ENCODE measurements at places on chromosomes 1 and 21. TPM values are rescaled to one million over a fixed set of nuclear protein-coding genes. Genes with fewer than 3 reads are reported as not detected.

- no peak for DNase-seq
Measured at GRCh38 chr1:28813931-28814465, 2.0 kb downstream of the OPRD1 start.

DNA sequence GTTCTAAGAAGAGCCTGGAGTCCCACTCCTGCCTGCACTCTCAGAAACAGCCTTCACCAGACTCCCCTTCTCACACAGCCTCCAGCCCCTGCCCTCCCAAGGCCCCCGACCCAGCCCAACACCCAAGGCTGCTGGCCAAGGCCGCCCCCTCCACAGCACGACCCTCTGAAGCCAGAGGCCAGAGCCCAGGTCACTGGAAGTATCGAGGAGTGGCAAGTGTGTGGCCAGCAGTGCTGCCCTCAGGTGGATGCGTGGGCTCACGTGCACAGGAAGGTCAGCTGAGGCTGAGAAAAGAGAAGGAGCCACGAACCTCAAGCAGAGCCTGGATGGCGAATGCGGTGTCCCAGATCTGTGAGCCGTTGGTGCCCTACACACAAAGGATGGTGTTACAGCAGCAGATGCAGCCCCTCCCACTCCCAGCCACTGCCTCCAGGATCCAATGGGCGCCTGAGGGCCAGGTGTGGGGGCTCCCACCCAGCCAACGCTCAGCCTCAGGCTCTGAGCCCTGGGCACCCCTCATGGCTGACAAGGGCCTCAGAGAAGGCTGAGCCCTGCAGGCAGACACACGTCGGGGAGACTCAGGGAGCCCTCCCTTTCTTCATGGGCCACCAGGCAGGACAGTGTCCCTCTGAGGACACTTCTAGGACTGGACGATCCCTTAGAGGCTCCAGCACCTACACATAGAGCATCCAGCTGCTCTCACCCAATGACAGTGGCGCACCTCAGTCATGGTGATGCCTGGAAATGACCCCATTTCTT is 18.0 kb downstream of the LSS start:
- no peak for DNase-seq

DNA sequence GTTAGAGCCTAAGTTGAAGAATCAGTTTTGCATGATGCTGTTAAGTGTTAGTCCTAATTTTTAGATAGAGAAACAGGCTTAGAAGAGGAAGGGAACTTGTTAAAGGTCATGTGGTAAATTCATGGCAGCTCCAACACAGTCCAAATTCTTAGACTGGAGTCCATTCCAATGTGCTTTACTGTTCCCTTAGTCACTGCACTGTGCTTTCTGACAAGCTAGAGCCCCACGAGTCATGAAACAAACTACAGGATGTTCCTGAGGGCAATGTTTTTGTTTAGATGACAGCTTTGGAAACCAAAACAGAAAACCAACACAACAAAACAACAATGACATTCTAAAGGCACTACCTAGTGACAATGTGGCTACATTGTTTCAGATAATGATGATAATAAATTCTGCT is 23.1 kb upstream of the RGS4 start:
- DNase-seq = no peak

DNA sequence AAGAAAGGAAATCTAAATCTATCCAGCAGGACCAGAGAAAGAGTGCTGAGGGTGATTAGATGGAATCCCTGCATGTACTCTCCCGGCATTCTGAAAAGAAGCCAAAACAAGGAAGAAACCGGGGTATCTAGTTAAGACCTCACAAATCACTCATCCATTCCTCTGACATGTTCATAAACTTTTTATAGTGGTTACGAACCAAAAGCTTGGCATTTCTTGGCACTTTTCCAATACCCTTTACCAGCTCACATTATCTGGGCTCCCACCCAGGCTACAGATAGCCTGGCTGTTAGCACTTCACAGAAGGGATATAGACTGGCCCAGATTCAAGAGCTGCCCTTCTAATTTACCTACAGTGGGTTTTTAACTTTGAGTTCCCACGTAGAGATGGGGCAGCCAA is 1.8 kb upstream of the C1orf74 start:
- no peak for DNase-seq

- no peak for DNase-seq
Measured at GRCh38 chr1:66446261-66447001, 87.5 kb upstream of the SGIP1 start.

DNA sequence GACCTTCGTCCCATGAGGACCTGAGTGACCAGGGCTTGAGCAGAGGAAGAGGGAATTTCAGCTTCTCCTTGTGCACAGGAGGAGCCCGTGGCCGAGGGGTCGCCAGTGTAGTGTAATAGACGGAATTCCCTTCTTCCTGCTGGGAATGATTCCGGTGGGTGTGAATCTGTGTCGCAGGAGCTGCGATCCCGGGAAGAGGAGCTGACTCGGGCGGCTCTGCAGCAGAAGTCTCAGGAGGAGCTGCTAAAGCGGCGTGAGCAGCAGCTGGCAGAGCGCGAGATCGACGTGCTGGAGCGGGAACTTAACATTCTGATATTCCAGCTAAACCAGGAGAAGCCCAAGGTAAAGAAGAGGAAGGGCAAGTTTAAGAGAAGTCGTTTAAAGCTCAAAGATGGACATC is 34.4 kb downstream of the MAP3K21 start:
- DNase-seq = no peak

DNA sequence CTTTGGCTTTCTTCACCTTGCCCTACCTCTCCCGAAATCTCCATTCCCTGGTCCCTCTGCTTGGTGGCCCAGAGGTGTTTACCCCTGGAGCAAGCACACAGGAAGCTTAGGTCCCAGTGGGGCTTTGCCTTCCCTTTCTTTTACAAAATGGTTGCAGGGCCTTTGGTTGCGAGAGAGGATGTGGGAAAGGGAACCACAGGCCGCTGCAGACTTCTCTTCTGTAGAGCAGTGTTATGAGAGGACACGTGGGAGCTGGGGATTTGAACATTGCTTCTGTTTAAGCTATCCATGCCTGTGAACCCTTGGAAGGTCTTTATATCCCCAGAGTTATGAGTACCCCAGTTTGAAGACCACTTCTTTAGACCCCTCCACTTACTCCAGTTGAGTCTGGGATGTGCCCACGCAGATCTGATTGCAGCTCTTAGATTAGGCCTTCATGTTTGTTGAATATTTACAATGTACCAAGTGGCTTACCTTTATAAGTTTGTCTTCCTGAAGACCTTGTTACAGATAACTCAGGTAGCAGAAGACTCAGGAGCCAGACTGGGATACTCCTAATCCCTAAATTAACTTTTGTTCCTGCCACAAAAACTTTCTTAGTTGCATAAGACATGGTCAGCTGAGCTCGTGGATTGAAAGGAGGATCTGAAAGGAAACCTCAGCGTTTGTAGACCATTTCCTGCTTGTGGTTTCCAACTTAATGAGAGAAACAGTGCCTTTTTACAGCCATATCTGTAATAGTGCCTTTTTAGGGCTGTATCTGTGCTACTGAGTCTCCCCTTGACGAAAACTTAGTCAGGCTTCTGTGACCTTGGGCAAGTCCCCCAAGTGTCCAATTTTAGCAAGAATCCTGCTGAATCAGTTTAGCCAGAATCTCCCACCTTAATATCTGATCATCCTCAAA is 21.9 kb upstream of the IVNS1ABP start:
- no peak for DNase-seq

DNA sequence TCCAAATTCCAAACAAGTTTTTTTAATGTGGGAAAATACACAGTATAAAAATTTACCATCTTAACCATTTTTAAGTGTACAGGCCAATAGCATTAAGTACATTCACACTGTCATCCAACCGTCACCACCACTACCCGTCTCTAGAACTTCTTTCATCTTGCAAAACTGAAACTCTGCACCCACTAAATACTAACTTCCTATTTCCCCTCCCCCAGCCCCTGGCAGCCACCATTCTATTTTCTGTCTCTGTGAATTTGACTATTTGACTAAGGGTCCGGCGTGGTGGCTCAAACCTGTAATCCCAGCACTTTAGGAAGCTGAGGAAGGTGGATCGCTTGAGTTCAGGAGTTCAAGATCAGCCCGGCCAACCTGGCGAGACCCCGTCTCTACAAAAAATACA is 36.1 kb downstream of the CLSTN1 start:
- DNase-seq = no peak

- no peak for DNase-seq
Measured at GRCh38 chr1:221303623-221304022, 424.4 kb downstream of the HLX start.

GRCh38 chr1:100506217-100506616 is 31.7 kb upstream of the GPR88 start:
- no peak for DNase-seq

DNA sequence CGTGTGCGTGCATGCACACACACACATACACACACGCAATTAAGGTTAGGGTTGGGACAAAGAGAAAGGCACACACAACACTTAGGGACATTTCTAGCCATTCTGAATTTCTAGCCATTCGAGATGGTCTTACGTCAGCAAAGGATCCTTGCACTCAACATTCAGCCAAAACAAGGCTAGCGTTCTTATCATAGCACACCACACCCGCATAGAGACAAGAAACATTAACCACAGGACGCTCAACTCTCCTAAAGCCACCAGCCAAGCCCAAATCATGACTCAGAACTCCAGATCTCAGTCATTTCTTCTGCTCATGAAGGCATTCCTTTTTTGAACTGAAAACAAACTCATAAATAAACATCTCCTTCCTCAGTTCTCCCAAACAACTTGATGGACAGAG is 106.8 kb downstream of the LMO4 start:
- DNase-seq = no peak

DNA sequence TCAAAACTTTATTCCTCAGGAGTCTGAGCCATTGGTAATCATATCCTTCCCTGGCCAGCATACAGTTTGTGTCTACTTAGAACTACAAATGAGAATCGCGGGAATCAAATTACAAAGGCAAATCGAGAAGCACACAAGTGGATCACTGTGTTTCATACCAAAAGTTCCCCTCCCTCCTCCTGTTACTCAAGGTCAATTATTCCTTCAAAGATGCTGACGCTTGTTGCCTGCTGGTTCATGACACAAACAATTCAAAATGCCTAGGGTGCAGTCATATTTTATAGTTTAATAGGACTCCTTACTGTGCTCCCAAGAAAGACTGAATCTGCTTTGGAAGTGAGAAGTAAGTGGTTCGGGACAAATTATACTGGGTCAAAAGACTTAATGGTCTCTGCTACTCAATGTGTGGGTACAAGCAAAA is 93.0 kb upstream of the PBX1 start:
- DNase-seq = no peak

DNA sequence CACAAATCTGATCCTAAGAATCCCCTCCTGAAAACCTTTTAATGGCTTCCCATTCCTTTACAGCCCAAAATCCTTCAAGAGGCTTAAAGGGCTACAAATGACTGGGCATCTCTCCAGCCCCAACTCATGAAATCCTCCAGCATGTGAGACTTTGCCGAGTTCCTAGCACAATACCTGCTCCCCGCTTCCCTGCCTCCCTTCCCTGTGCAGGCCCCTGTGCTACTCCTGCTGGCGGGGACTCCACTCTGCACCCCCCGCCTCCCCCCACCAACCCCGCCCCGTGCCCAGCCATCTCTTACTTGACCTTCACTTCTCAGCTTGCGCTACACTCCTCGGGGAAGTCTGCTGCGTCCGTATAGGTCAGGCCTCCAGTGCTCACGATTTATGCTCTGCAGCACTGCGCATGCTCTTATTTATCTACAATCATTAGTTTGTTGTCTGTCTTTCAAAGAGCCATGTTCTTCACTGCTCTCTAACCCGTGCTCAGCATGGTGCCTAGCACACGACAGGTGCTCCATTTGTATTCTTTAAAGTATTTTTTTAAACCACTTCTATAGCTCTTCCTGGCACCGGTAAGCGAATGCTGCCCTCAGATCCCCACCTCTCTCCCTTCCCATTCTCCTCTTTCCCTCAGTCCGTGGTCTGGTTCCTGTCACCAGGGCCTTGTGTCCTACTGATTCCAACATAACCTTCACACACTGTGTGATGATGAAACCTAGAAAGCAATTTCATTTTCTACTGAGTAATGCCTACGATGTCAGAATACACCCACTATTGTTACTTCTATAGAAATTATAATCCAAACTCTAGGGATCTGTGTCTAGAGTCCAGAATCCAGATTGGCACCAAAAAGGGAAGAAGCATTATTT is 37.5 kb upstream of the PLA2G2C start:
- DNase-seq = no peak

- DNase-seq = no peak
Measured at GRCh38 chr1:243474136-243474881, 218.5 kb downstream of the SDCCAG8 start.

DNA sequence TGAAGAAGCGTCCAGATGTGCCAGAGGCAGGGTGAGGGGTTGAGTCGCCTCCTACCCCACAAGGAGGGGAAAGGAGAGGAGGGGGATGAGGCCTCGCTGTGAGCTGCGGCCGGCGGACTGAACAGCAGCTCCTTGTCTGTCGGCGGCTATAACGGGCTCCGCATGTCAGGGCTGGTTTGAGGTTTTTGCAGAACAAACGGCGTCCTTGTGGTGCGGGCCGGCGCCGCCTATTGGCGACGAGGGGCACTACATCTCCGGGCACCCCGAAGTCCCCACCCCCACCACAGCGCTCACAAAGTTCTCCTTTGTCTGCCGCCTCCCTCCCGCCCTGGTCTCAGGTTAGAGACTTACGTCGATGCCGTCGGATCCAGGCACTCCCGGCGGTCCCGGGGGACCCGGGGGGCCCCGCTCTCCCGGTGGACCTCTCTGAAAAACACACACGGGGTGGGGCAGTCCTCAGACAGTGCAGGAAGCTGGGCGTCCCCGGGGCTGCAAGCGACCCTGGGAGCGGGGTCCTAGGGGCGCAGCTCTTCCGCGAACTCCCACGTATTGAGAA is 1.8 kb downstream of the COL9A2 start:
- peak; percentile 34 for DNase-seq

DNA sequence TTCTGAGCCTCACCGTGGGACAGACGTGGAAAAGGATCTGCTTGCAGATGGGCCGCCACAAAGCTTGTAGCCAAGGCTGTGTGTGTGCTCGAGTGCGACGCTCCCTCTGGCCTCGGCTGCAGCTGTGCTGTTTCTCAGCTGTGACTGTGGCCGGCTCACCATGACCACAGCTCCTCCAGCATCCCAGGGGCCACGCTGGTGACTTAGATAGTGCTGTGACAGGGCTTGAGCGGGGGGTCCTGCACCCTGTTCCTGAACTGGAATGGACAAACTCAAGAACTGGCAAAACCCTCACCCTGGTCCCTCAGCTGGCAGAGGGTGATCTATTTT is 17.4 kb upstream of the ACTRT2 start:
- no peak for DNase-seq

Gene DDR2
- 9.8 TPM for total RNA-seq

Gene TNFAIP8L2
- 3.1 TPM for total RNA-seq

Gene ADORA1
- 0.25 TPM for total RNA-seq

Gene MATN1
- not detected for total RNA-seq

Gene LCA5L
- total RNA-seq = 5.6 TPM
